Hair follicle dermal papilla cell (primary cell): ENCODE measurements at places on chromosomes 11 and 22. TPM values are rescaled to one million over a fixed set of nuclear protein-coding genes. Genes with fewer than 3 reads are reported as not detected.

The PAX6 gene
- 0.32 and 0.85 TPM in 2 replicates for total RNA-seq

The IL10RA gene
- 0.16 TPM in 1 of 2 replicates, not detected in the other for total RNA-seq

The SCN3B gene
- total RNA-seq = 0.12 and 0.16 TPM in 2 replicates

The PANX3 gene
- total RNA-seq = not detected in 2 replicates

The SEC14L2 gene
- total RNA-seq = 15.1 and 16.4 TPM in 2 replicates

The TSGA10IP gene
- total RNA-seq = not detected in 2 replicates

The TEX54 gene
- total RNA-seq = not detected in 2 replicates
